Stimulated activated CD8-positive, alpha-beta memory T cell treated with anti-CD3 and anti-CD28 coated beads, Interleukin-15, amount 100 ng/mL, for 48 hours (primary cell): ENCODE measurements at places on chromosomes 12 and 14.

GRCh38 chr12:977156-977555, 13.9 kb upstream of the ERC1 start:
- no peak for DNase-seq

DNA sequence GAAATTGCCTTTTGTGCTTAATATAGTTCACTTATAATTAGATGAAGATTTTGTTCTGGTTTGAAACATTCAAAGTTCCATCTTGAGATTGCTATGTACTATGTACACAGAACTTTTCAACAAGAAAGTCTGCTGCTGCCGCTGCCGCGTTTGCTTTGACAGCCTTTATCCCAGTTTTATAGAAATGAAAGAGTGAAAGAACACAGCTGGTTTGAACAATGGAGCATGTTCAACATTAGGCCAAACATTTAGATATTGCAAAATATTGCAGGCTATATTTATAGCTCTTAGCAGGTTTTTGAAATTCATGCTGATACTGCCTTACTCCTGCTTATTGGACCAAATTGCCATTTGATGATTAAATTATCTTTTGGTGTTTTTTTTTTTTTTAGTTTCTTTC, 299.8 kb upstream of the PRKD1 start:
- DNase-seq, result no peak

GRCh38 chr14:56963381-56963780, 153.1 kb upstream of the OTX2 start:
- no peak for DNase-seq

GRCh38 chr12:22684140-22685118, 59.5 kb downstream of the ETNK1 start:
- no peak for DNase-seq

- DNase-seq, result no peak
Observed at GRCh38 chr14:102728501-102728900, 48.7 kb upstream of the TRAF3 start.

GRCh38 chr12:49502590-49502989, 36.2 kb upstream of the KCNH3 start:
- DNase-seq, result no peak
